Non-pigmented ciliary epithelial cell (primary cell): ENCODE measurements at places on chromosomes 5 and 9.

- no peak for DNase-seq
Observed at GRCh38 chr5:139690064-139690802, 42.1 kb downstream of the CXXC5 start.

DNA sequence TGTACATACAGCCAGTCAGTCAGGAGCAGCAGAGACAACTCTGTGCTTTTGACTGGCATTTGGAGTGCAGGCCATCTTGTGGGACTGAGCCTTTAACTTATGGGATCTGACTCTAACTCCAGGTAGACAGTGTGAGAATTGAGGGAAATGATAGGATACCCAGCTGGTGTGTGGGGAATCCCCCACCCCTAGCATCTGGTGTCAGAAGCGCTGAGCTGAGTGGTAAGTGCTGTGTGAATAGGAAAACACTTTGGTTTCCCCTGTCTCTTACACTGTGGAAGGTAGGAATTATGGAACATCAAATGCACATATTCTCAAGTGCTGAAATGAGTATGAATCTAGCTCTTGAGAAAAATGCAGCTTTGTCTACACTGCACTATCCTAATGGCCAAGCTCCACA is 43.9 kb downstream of the CCDC125 start:
- no peak for DNase-seq

DNA sequence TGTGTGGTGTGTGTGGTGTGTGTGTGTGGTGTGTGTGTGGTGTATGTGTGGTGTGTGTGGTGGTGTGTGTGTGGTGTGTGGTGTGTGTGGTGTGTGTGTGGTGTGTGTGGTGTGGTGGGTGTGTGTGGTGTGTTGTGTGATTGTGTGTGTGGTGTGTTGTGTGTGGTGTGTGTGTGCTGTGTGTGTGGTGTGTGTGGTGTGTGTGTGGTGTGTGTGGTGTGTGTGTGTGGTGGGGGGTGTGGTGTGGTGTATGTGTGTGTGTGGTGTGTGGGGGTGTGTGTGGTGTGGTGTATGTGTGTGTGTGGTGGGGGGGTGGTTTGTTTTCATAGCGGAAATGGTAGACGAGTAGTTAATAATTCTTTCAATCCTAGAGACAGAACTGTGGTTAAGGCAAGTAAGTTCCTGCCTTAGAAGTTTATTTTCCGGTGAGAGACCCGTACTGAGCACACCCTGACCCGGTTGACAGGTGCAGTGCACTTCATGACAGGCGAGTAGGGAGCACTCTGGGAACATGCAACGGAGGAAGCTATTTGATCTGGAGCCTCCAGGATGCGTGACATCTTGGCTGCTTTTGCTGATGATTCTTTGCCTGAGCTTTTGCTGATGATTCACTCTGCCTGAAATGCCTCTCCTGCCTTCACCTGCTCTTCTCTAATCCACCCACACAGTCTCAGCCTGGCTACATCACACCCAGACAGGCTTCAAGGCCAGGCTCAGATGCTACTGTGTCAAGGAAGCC is 21.7 kb upstream of the FAT2 start:
- DNase-seq = no peak

- DNase-seq = no peak
Observed at GRCh38 chr9:110156902-110157301, 51.1 kb downstream of the C9orf152 start.

GRCh38 chr5:73763300-73764032 is 137.5 kb downstream of the ARHGEF28 start:
- DNase-seq = no peak

DNA sequence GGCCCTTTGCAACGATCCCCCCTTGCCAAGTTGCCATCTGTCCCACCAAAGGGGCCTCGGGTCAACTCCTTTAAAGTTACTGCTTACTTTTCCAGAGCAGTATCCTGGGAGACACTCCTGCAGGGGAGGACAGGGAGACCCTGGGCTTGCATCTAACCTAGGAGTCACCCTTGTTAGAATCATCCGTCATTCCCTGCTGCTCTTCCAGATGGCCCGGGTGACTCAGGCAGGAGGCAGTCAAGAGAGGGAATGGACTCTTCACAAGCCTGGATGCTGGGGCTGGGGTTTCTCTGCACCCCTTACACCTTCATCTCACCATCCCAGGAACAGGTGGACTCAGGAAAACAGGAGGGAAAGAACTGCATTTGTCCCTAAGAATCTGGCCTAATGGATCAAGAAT is 175.6 kb downstream of the GABBR2 start:
- DNase-seq = no peak

DNA sequence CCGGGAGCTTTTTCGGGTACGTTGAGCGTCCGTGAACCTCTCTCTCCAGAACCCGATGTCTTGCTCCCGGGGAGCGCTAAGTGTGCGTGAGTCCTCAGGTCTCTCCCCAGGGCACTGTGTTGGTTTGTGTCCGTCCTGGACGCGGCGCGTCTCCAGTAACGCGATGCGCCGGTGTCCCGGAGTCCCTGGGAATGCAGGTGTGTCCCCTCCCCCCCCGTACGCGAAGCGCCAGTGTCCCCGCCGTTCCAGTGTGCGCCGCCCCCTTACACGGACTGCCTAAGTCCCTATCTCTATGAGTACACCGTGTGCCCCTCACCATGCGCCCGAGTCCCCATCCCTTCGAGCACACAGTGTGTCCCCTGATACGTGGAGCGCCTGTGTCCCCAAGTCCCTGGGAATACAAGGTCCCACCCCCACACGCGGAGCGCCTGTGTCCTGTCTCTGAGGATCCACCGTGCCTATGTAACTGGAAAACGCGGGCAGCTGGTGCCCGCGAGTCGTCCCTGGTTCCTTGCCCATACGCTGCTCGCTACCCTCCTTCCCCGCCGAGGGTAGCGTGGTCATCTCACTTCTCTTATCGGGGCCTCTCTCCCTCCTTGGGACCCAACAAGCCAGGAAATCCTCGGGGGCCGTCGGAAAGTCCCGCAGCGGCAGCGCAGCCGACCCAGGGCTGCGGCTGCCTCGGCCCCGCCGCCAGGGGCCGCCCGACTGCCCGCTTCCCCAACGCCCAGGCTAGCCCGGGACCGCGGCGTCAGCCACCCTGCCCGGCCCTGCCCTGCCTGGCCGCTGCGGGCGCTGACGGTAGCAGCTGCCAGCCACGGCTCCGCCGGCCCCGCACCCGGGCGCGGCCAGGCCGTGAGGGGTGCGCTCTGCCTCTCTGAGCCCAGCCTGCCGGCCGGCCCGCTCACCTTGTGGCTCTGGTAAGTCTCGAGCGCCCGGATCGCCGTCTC is 709 bp downstream of the ELL2 start:
- DNase-seq = no peak
